Stimulated activated CD4-positive, alpha-beta T cell treated with anti-CD3 and anti-CD28 coated beads, Interleukin-1b, Interleukin-23, amount 100 ng/mL, for 48 hours (primary cell): ENCODE measurements at places on chromosomes 13 and 19.

- no peak for DNase-seq
Observed at GRCh38 chr19:38671654-38672053, 24.2 kb downstream of the ACTN4 start.

DNA sequence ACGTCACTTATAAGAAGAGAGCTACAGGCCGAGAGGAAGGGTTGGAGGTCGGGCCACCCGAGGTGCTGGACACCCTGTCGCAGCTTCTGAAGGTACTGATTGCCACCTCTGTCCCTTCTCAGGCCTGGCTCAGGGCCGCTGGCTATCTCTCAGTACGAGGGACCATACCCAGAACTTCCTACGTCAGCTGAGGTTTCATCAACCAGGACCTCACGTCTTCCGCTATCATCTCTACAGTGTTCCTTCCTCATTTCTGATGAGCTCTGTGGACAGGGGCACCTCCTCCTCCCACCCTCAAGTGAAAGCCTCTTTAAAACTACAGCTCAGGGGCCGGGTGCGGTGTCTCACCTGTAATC, 58.2 kb upstream of the USE1 start:
- no peak for DNase-seq

DNA sequence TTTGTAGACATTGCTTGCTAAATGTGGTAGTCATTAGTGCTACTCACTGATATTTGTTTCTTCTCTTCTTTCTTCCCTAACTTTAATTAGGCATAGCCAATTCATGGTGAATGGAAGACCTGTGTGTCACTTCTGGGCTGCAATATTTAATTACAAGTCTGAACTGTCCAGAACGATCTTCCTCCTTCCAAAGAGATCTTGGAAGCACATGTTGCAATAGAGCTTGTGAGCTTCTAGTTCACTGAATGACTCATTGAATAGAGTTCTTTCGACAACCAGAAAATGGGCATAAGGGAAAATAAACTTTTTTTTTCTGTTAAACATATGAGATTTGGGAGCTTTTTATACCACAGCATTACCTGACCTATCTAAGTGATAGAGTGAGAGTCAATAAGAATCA, 1264.6 kb downstream of the PCDH9 start:
- no peak for DNase-seq

DNA sequence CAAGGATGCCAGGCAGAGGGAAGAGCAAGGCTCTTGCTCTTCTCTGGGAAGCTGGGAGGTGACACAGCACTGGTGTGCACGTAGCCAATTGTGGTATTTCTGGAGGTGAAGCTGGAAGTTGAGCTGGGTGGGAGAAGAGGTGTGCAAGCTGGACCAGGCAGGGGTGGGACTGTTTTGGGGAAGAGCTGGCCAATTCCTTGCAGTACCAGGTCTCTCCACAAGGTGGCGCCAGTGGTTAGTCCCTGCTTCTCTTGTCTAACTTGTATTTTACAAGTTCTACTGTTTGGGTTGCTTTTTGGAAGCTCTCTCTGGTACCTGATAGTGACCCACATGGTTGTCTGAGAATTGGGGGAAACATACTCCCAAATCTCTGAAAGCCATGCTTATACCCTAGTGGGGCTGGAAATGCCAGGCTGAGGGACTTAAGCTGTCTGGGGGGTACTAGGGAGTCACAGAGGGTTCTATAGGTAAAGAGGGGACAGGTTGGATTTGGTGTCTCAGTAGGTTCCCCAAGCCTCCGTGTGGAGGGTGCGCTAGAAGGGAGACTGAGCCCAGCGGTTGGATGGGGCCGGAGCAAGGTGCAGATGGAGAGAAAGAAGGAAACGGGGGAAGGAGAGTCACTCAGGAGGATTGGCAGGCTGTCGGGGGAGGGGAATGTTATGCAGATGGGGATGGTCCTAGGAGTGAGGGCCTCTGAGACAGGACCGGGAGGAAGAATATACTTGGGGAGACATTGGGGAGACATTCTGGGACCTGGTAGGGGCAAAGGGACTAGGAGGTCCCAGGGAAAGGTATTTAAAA, 3.0 kb downstream of the HPN start:
- peak; percentile 58 for DNase-seq

- DNase-seq: no peak
Observed at GRCh38 chr13:113550453-113550852, 34.1 kb upstream of the TFDP1 start.

GRCh38 chr13:28468023-28468915, 26.7 kb downstream of the FLT1 start:
- DNase-seq: peak; percentile 14

DNA sequence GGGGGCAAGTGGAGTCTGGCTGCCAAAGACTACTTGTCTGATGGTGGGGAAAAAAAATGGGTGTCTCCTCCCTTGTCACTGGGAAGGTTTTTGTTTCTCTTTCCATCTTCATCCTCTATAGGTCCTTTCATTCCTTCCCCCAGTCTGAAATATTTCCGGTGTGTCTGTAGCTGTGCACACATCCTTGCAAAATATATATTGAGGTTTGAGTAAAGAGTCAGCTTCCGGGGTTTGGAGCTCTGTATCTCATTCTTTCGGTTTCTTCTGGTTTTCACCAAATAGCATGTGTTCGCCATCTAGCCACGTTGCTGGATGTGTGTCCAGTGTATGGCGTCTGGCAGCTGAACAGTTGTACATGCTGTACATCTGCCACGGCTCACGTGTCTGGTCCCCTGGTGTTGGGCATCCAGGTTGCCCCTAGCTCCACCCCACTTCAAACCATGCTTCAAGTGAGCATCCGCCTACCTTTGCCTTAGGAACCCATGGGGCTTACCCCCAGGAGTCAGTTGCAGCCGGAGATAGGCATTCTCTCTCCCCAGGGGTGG, 142.2 kb downstream of the SIPA1L3 start:
- DNase-seq: peak; percentile 61

DNA sequence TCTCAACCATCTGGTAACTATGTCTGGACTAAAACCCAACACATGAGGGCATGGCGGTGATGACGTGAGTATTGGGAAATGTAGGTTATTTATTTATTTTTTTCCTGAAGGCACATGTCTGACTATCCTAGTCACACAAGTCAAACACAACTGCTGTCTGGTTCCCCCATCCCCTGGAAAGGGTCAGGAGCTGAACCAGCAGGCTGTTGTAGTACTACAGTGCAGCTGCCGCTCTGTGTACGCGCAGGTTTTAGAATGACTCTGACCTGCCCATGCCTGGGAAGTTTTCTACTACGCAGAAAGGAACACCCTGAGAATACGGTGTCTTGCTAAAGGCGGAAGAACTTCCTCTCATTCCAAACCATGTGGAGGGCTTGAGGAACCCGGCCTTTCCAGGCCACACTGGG, 1.2 kb downstream of the SLC7A1 start:
- DNase-seq: peak; percentile 58

DNA sequence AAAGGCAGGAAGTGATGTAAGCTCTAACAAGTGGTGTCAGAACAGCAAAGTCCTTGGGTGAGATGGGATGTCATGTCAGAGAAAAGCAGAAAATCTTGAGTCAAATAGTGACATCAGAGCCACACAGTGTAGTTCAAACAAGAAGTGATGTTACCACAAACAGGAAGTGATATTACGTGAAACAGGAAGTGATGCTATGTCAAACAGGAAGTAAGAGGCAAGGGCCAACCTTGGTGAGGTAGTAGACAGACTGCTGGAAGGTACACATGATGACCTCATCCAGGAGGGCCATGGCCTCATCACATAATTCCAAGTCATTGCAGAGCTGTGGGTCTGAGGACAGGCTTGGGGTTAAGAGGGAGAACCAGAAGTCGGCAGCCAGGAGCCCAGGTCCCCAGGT, 7.0 kb upstream of the MAMSTR start:
- DNase-seq: no peak

GRCh38 chr13:46504036-46504435, 48.9 kb upstream of the LRCH1 start:
- DNase-seq: no peak

GRCh38 chr19:11299946-11300810, 4.2 kb downstream of the TSPAN16 start:
- DNase-seq: no peak

DNA sequence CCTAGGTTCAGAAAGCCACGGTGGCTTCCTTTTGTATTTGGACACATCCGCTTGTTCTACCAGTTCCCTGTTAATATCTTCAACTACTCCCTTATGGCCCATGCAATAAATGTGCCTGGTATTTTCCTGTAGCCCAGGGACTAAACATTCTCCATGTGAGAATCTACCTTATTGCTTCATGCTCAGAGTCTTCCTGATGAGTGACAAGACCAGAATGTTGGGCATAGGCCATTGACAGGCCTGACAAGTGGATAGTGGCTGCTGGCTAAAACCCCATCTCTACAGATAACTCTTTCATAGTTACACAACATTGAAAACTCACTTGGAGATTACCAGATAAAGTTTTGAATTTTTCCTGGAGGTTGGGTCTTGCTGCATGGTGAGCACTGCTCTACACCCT, 449.9 kb downstream of the HS6ST3 start:
- no peak for DNase-seq

GRCh38 chr19:17135001-17135853, 59.6 kb downstream of the MYO9B start:
- peak; percentile 11 for DNase-seq

DNA sequence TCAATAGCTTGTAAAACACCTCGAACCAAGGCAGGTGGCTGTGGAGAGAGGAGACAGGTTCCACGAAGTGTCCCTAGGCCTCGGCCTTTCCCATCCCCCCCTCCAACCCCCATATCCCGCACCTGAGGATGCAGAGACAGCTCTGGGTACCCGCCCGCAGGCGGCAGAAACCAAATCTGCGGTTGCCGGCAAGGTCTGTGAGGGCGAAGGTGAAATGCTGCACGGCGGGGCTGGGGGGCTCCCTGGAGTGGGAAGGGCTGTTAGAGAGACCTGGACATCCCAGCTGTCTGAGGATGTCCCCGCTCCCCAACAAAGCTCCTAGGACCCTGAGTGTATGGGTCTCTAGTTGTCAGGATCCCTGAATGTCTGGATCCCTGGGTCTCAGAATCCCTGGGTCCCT, 2.8 kb downstream of the DENND1C start:
- no peak for DNase-seq

GRCh38 chr19:54573330-54573872, at the start of gene LILRA2:
Gene LILRA2, plus strand, starts transcription at chr19:54573790. Its CDS starts 89 bp downstream, at chr19:54573879.
- no peak for DNase-seq

GRCh38 chr13:113816946-113817859, 46.7 kb downstream of the GAS6 start:
- DNase-seq: peak; percentile 88

- no peak for DNase-seq
Observed at GRCh38 chr13:69903081-69903480, 204.5 kb upstream of the ATXN8OS start.

DNA sequence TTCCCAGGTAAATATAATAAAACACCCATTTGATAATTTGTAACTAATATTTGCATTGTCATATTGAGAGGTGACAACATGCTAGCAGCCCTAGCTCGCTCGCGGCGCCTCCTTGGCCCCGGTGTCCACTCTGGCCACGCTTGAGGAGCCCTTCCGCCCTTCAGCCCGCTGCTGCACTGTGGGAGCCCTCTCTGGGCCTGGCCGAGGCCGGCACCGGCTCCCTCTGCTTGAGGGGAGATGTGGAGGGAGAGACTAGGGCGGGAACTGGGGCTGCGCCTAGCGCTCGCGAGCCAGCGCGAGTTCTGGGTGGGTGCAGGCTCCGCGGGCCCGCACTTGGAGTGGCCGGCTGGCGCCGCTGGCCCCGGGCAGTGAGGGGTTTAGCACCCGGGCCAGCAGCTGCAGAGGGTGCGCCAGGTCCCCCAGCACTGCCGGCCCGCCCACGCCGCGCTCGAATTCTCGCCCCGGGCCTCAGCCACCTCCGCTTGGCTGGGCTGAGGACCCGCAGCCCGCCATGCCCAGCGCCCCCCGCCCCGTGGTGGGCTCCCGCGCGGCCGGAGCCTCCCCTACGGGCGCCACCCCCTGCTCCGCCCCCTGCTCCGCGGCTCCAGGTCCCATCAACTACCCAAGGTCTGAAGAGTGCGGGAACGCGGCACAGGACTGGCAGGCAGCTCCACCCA, 594.4 kb downstream of the SLITRK6 start:
- no peak for DNase-seq

DNA sequence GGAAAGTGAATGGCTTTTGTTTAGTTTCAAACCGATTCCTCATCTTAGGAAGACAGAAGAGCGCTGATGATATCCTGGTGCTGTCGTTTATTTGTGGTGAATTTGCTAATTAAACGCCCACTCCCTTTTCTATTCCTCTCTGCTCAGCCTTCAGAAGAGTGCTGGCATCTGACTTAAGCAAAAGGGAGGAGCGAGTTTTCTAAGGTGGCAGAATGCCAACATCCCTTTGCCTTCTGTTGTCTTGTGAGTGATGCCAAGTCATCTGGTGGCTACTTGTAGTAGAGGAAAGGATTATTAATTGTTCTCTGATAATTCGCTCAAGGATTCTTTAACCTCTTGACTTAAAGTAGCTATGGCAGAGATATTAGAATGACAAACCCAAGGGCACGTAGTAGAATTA, 68.1 kb downstream of the ERCC5 start:
- DNase-seq: no peak

DNA sequence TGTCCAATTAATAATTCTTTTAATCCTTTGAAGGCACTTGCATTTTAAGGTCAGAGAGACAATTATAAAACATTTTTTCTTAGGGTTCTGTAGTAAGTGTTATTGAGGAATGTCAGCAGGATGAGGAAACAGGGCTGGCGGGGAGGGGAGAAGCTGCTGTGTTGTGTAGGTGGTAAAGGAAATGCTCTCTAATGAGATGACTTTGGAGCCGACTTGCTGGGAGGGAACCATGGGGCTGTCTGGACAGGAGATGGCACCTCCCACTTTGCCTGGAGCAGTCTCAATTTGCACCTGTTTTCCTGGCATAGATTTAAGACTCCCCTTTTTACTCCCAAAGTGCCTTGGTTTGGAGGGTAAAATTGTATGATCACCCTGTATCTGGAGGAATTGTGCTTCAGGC, 230.4 kb downstream of the ATP8A2 start:
- DNase-seq: no peak

GRCh38 chr13:98523455-98524102, 53.3 kb downstream of the STK24 start:
- no peak for DNase-seq
